Left ventricle myocardium inferior (tissue), 1 donor: ENCODE measurements at places on chromosomes 7 and 10. TPM values are rescaled to one million over a fixed set of nuclear protein-coding genes. Genes with fewer than 3 reads are reported as not detected.

- no peak for DNase-seq
- H3K36me3 ChIP-seq, result no peaks in the 10 kb centered on the region
- H3K4me1 ChIP-seq, result no peaks in the 10 kb centered on the region
- peaks cover 92% of the 10 kb centered on the region for H3K27me3 ChIP-seq
- no peak overlapping the region for H3K4me3 ChIP-seq
Measured at GRCh38 chr7:50331564-50332208, 27.2 kb downstream of the IKZF1 start.

DNA sequence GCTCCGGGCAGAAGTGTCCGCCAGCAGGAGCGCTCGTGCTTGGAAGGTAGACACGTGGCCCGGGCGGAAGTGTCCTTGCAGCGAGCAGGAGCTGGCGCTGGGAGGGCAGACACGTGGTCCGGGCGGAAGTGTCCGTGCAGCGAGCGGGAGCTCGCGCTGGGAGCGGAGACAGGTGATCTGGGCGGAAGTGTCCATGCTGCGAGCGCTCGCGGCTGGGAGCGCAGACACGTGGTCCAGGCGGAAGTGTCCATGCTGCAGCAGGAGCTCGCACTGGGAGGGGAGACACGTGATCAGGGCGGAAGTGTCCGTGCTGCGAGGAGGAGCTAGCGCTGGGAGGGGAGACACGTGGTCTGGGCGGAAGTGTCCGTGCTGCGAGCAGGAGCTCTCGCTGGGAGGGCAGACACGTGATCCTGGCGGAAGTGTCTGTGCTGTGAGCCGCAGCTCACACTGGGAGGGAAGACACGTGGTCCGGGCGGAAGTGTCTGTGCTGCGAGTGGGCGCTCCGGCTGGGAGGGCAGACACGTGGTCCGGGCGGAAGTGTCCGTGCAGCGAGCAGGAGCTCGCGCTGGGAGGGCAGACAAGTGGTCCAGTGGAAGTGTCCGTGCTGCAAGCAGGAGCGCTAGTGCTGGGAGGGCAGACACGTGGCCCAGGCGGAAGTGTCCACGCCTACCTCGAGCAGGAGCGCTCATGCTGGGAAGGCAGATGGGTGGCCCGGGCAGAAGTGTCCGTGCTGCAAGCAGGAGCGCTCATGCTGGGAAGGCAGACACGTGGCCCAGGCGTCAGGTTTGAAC is 41.1 kb upstream of the PRKAR1B start:
- peaks cover 34% of the 10 kb centered on the region for H3K4me1 ChIP-seq
- peak overlapping the region; percentile 41 for H3K27ac ChIP-seq
- peaks cover 34% of the 10 kb centered on the region for H3K36me3 ChIP-seq
- no peak for DNase-seq

GRCh38 chr7:82164813-82165212 is 278.8 kb downstream of the CACNA2D1 start:
- no peaks in the 10 kb centered on the region for H3K36me3 ChIP-seq
- H3K4me3 ChIP-seq, result no peak overlapping the region
- no peaks in the 10 kb centered on the region for H3K27me3 ChIP-seq
- peaks cover 20% of the 10 kb centered on the region for H3K4me1 ChIP-seq
- DNase-seq, result no peak

Gene OPALIN
- total RNA-seq, result not detected

DNA sequence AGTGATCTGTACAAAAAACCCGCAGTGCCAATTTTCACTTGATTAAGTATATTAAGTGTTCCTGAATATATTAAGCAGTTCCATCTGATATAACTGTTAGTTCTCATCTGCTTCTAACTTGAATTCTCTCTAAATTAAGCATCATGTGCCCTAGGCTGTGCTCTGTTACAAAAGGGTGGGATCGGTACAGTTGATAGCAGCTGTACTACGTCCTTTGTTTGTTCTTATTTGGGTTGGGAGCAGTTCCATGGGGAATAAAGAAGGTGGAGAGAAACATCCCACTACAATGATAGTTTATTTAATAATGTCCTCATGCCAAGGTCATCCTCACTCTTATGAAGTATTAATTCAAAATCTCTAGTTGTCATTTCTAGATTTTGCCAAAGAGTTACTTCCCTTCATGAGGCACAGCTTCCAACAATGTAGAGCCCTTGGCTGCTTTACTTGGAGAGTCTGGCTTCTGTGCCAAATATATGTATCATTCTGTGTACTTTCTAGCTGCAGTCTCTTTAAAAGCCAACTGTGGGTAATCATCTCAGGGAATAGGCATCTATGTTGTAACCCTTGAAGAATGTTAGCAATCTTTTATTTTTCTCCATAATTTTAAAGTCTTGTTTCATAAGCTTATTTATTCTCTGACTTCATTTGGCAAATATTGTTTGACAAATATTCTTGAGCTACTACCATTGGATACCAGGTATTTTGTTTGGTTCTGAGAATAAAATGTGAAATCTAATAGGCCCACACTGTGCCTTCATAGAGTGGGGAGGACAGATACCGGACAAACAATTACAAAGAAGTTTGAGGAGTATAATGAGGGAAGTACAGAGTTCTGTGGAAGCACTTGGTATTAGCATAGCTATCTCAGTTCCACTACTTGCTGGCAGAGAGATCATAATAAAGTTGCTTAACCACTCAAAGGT is 22.4 kb upstream of the AHR start:
- DNase-seq, result no peak
- H3K4me3 ChIP-seq, result no peak overlapping the region
- peaks cover 27% of the 10 kb centered on the region for H3K4me1 ChIP-seq
- peak overlapping the region; percentile 82 for H3K27ac ChIP-seq
- no peaks in the 10 kb centered on the region for H3K36me3 ChIP-seq
- H3K27me3 ChIP-seq, result no peaks in the 10 kb centered on the region

DNA sequence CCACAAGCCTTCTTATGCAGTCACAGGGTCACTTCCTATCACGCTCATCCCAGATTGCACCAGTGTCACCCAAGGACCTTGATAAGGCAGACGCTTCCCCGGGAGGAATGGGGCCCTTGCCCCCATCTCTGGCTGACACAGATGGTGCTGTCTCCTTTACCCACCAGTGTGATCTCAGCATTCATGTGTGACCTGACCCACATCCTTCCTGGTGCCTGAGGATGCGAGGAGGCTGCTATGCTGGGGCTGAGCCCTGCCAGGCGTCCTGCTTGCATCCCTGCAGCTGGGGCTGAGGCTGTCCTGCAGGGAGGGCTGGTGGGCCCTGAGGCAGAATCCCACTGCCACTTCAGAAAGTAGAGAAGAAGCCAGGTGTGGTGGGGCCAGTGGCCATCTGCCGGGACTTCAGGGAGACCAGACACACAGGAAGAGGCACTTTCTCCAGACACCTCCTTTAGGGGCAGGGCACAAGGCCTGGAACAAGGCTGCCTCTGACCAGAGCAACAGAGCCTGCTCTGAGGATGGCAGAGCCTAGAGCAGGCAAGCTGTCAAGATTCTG is 35.3 kb downstream of the RASGEF1A start:
- H3K27me3 ChIP-seq, result peaks cover 87% of the 10 kb centered on the region
- DNase-seq, result peak; percentile 5
- H3K4me1 ChIP-seq, result peaks cover 16% of the 10 kb centered on the region
- H3K27ac ChIP-seq, result no peak overlapping the region
- no peaks in the 10 kb centered on the region for H3K36me3 ChIP-seq
- no peak overlapping the region for H3K4me3 ChIP-seq

Gene LIPN
- total RNA-seq, result not detected

Gene WNT2
- 0.14 TPM for total RNA-seq

DNA sequence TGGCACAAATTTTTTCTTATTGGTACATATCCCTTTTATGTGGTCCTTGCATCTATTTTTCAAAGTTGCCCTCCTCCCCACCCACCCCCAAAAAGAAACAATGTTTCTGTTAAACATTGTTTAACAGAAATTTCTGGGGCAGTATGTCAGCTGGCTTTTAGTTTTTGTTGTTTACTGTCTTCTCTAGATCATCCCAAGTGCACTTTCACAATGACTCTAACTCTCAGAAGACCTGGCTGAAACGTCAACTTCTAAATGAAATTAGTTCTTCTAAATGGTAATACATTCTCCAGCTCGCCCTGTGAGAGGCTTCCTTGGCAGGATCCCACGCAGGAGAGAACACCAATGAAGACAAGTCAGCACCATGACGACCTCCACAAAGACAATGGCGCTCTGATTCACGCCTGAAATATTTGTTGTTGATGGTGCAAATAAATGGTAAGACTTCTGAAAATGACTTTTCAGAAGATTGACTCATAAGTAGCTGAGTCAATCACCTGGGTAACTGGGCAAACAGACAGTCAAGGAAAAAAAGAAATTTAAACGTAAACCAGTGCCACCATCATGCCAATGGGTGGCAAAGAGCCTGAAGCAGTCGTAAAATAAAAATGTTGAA is 293.7 kb downstream of the FZD1 start:
- H3K4me1 ChIP-seq, result no peaks in the 10 kb centered on the region
- H3K4me3 ChIP-seq, result no peak overlapping the region
- H3K36me3 ChIP-seq, result no peaks in the 10 kb centered on the region
- H3K27ac ChIP-seq, result no peak overlapping the region

Gene IMMP2L
- total RNA-seq, result 17.8 TPM

GRCh38 chr10:9285690-9286089 is 1231.2 kb downstream of the GATA3 start:
- no peak overlapping the region for H3K27ac ChIP-seq
- no peak overlapping the region for H3K4me3 ChIP-seq
- no peaks in the 10 kb centered on the region for H3K36me3 ChIP-seq
- no peak for DNase-seq

DNA sequence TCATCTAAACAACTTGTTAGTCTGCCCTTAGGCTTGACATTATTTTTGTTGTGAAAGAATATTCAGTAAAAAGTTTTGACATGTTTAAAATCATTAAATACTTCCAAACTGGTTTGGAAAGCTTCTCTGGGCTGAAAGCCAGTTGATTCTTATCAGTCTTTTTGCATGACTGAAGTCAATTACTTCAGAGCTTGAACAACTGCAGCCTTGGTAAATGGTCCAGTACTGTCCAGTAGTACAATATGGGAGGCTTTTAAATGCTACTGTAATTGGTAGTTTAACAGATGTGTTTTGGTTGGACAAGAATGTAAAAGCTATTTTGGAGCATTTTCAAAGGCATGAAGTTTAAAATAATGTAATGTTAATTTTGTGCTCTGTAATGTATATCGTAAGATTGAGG is 103.4 kb downstream of the SDK1 start:
- H3K4me3 ChIP-seq, result no peak overlapping the region
- H3K27me3 ChIP-seq, result no peaks in the 10 kb centered on the region
- H3K4me1 ChIP-seq, result peaks cover 6% of the 10 kb centered on the region
- H3K36me3 ChIP-seq, result no peaks in the 10 kb centered on the region
- H3K27ac ChIP-seq, result no peak overlapping the region

DNA sequence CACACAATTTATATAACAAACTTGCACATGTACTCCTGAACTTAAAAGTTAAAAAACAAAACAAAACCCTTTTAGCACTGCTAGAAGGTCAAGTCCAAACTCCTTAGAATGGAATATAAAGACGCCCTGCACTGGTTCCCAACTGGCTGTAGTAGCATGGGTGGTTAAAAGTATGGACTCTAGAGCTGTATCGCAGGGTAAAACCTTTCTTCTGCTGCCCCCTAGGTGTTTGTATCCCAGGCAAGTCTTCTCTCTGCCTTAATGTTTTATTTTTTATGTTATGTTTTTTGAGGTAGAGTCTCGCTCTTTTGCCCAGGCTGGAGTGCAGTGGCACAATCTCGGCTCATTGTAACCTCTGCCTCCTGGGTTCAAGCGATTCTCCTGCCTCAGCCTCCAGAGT is 35.2 kb downstream of the LSMEM1 start:
- H3K27ac ChIP-seq, result no peak overlapping the region
- no peaks in the 10 kb centered on the region for H3K4me1 ChIP-seq
- DNase-seq, result no peak
- H3K4me3 ChIP-seq, result no peak overlapping the region
- H3K27me3 ChIP-seq, result peaks cover 8% of the 10 kb centered on the region

DNA sequence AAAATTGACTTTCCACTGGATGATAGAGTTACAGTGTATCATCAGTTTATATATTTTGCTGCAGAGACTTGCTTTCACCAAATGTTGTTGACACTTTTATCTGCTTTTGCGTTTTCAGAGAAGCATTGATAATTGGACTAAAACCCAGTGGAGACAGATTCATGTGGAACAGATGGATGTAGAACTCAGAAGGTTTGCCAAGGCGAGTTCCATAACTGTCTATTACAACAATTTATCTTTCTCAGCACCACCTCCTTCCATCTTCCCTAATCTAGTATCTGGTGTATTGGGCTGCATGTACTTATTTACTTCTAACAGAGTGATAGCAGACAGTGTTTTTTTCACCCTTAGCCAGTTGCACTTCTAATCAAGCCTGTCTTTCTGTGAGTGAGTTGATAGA is 73.3 kb downstream of the DNAH11 start:
- H3K36me3 ChIP-seq, result no peaks in the 10 kb centered on the region
- H3K27me3 ChIP-seq, result no peaks in the 10 kb centered on the region
- H3K27ac ChIP-seq, result no peak overlapping the region
- no peak overlapping the region for H3K4me3 ChIP-seq
- no peak for DNase-seq

GRCh38 chr10:132311338-132311939 is 3.7 kb upstream of the STK32C start:
- no peak overlapping the region for H3K4me3 ChIP-seq
- H3K36me3 ChIP-seq, result no peaks in the 10 kb centered on the region
- DNase-seq, result no peak
- H3K4me1 ChIP-seq, result peaks cover 21% of the 10 kb centered on the region
- no peaks in the 10 kb centered on the region for H3K27me3 ChIP-seq

- peaks cover 18% of the 10 kb centered on the region for H3K36me3 ChIP-seq
- no peak overlapping the region for H3K4me3 ChIP-seq
- H3K27ac ChIP-seq, result no peak overlapping the region
- no peaks in the 10 kb centered on the region for H3K27me3 ChIP-seq
- DNase-seq, result no peak
Measured at GRCh38 chr10:3097160-3097559, 29.8 kb downstream of the PFKP start.

GRCh38 chr10:79255007-79255507 is 92.2 kb upstream of the PPIF start:
- H3K27ac ChIP-seq, result no peak overlapping the region
- no peaks in the 10 kb centered on the region for H3K27me3 ChIP-seq
- H3K36me3 ChIP-seq, result peaks cover 14% of the 10 kb centered on the region

DNA sequence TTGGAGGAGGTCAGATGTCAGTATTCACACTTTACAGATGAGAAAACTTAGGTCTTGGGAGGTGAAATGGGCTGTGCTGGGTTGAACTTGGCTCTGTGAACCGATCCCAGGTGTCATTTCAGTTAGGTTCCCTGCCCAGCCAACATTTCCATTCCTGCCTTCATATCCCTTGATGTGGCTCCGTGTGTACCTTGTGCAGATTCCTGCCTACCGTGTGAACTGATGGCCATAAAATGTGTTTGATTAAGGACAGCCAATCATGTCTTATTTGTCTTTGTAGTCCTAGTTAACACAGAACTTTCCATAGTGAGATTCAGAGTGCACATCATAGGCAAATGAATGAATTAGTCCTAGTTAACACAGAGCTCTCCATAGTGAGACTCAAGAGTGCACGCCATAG is 101.0 kb upstream of the GATA3 start:
- no peak for DNase-seq
- no peak overlapping the region for H3K27ac ChIP-seq
- peaks cover 7% of the 10 kb centered on the region for H3K4me1 ChIP-seq
- no peaks in the 10 kb centered on the region for H3K36me3 ChIP-seq
- H3K27me3 ChIP-seq, result no peaks in the 10 kb centered on the region
- no peak overlapping the region for H3K4me3 ChIP-seq

- no peaks in the 10 kb centered on the region for H3K27me3 ChIP-seq
- no peak overlapping the region for H3K27ac ChIP-seq
- DNase-seq, result no peak
- H3K36me3 ChIP-seq, result no peaks in the 10 kb centered on the region
- H3K4me3 ChIP-seq, result no peak overlapping the region
- no peaks in the 10 kb centered on the region for H3K4me1 ChIP-seq
Measured at GRCh38 chr7:36677769-36678437, 46.4 kb downstream of the AOAH start.
